ENCODE measurements at places on chromosomes 1 and 21.
A peak's percentile ranks its signal among the peaks of the same experiment; 100 is the strongest.

DNA sequence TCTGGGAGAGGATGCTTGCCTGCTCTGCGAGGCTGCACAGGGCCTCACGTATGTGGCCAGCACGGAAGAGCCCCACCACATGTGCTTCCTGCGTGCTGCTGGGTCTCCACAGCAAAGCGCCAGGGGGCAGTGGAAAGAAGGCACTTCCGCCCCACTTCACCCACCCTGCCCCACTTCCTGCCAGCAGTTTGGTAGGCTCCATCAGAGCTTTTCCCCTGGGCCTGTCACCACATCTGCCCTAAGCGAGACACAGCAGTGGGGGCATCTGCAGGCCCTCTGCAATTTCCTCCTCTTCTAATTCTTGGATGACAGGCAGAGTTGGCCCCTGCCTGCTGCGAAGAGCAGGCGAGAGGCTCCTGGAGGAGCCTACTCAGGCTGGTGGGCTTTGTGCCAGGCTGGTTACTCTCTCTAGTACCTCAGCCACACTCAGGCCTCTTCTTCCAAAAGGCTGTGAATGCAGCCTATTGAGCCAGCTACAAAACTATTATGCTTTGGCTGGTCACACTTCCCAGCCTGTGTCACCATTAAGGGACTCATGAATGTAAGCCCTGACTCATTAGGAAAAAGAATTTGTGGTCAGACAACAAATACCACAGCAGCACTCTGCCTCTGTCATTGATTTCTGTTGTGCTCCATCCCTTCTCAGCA lies 25.0 kb downstream of the CD244 start:
- DNase-seq = peak; percentile 29

DNA sequence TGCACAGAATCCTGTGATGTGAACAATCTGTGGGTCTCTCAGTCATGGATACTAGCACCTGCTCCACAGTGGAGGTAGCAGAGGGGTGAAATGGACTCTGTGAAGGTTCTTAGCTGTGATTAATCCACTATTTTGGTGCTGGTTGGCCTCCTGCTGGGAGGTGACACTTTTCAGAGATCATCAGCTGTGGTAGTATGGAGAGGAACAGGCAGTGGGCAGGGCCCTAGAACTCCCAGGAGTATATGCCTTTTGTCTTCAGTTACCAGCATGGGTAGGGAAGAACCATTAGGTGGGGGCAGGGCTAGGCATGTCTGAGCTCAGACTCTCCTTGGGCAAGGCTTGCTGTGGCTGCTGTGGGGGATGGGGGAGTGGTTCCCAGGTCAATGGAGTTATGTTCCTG lies 54.0 kb upstream of the KCNJ15 start:
- no peak for DNase-seq

GRCh38 chr1:167250482-167250881 lies 29.8 kb downstream of the POU2F1 start:
- no peak for DNase-seq

DNA sequence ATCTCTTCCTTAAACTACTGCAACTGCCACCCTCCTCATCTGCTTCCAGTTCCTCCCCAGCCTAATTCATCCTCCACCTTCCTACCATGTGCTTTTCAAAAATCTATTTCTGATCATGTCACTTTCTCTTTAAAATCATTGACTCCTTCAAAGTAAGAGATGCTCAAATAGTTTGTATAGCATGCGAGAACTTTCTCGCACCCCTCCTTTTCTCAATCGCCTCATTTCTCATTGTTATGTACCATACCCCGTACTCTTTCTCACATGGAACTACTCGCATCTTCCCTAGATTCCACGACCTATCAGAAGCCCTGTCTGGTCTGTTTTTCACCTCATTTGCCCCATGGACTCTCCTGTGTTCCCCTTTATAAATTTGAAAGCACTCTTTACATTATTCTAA lies 238.2 kb downstream of the NRIP1 start:
- DNase-seq = no peak

GRCh38 chr1:160261556-160261892 lies 825 bp downstream of the DCAF8 start:
- peak; percentile 84 for DNase-seq

- DNase-seq = peak; percentile 92
Measured at GRCh38 chr1:111565079-111565478, 54.5 kb upstream of the RAP1A start.

DNA sequence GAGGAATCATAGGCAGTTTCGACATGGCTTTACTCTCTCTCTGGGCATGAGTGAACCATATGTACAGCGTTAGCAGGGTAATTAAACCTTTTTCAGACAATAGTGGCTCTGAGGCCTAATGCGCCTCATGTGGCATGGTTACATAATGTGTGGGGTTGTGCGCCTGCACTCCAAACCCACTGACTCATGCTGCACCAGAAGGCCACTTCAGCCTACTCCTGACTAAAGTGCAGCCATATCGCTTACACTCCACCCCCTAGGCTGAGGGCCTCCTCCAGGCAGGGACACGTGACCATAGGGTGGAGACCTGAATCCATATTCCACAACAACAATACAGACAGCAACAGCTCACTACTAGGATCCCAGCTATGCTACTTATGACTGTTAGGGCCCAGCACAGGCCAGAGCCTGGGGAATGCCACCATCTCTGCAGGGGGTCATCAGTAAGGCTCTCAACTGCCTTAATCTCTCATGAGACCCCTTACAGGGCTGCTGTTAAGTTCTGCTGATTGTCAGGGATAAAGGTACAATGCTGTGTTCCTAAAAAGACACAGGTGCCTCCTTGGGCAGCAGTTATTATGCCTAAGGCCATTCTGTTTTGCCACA lies 13.4 kb upstream of the ODF2L start:
- DNase-seq = no peak

GRCh38 chr1:106912131-106912530 lies 144.3 kb upstream of the PRMT6 start:
- DNase-seq = no peak

DNA sequence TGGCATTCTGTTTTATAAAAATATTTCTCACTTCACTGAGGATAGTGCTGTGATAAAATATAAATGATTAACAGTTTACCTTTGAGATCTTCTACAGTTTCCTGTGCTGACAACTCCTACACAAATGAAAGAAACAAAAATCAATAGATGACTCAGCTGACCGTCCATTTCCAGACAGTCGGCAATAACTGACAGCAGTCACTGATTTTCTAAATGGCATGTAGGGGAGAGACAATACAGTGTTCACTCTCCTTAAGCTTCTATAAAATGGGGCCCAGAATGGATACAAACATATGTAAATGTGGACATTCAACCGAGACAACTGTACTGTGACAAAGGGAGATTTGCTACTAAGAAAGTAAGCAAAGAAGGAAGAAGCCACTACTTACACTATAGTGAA lies 34.3 kb downstream of the PCNX2 start:
- no peak for DNase-seq

GRCh38 chr1:202981939-202982338 lies 14.9 kb upstream of the CYB5R1 start:
- no peak for DNase-seq

- no peak for DNase-seq
Measured at GRCh38 chr21:22516230-22516629, 1518.0 kb downstream of the NCAM2 start.

GRCh38 chr1:245874942-245875580 lies 632.0 kb downstream of the SMYD3 start:
- peak; percentile 99 for DNase-seq

DNA sequence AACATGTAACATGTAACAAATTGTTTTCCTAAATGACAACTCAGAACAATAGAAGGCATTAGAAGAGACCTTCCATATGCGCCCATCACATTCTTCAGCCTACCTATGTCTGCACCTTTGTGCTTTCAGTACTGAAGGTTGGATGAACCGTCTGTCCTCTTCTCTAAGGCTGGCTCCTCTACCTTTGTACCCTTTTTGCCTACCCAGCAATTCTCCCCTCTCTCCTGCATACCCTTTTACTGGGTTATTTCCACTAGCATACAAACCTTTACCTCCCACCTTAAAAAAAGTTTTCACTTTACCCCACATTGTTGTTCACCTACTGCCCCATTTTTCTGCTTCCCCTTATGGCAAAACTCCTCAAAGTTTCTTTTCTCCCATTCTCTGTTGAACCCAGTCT lies 5.2 kb downstream of the PIGV start:
- DNase-seq = no peak

DNA sequence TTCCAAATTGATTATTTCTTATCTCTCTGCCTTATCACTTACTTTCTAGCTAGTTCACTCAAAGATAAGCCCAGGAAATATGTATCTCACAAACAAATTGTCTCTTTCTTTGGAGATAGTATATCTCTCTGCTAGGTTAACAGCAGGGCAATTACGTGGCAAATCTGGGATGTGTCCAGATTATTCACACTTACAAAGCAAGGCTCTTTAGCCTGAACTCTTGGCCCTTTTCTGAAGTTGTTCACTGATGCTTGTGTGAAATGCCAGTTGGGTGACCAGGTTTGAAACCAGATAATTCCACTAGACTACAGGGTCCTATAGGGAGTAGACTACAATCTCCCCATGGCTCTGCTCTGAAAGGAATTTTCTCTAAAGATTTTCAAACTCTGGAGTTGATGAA lies 30.8 kb upstream of the FAM78B start:
- no peak for DNase-seq

DNA sequence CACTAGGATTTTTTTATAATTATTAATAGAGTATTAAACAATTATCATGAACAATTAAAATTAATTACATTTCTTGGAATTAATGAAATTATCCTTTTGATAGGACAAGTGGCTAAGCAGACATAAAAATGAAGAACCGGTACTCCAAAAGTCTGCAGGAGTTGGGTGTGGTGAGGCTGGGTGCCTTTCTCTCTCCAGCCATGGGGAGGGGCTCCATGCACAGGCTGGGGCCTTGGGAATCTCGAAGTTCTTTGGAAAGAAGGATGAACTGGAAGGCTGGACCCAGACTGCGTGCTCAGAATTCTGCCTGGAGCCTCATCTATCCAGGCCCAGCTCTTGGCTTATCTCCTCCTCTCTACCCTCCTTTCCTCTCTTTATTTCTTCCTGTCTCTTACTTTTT lies 94.1 kb downstream of the ACTL8 start:
- peak; percentile 21 for DNase-seq

- DNase-seq = no peak
Measured at GRCh38 chr1:242187816-242188215, 188.9 kb upstream of the MAP1LC3C start.

- no peak for DNase-seq
Measured at GRCh38 chr1:208857465-208857864, 613.3 kb upstream of the PLXNA2 start.

GRCh38 chr21:40152476-40152875 lies 285.2 kb downstream of the PCP4 start:
- no peak for DNase-seq

GRCh38 chr1:87318056-87318650 lies 10.5 kb upstream of the LMO4 start:
- no peak for DNase-seq

DNA sequence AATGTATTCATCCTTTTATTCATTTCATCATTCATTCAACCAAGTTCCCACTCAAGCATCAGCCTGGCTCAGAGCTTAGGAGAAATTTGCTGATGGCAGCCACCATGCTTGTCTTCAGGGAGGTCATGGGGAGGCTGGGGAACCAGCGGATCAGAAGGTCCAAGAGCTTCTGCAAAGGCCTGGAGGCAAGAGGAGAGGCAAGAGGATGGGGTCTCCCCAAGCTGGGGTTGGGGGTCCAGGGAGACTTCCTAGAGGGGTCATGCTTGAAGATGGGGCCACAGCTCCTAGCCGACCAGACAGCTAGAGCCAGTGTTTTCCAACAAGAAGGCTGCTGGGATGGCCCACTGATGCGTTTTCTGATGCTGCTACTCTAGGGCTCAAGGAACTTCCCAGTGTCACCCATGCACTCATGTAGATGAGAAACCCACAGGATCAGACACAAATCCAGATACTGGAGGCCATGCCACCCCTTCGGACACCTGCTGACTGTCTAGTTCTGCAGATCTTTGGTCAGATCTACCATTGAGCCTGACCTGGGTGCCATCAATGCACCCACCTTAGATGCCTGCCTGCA lies 315.2 kb downstream of the AJAP1 start:
- no peak for DNase-seq

GRCh38 chr1:223331929-223332328 lies 32.0 kb downstream of the SUSD4 start:
- DNase-seq = peak; percentile 69

DNA sequence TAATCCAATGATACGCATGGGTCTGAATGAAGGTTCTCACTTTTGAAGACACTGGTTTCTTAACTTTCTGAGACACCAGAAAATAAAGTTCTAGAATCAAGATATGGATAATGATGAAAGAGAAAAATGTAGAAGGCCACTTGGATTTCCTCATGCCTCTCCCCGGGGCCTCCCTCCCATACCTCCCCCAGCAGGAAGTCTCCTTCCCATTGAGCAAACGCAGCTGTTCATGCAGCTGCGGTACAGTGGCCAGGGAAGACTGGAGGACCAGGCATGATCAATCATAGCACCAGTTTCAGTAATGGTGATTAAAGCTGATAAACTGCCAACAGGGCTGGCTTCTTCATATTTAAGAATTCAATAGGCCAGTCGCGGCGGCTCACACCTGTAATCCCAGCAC lies 10.9 kb upstream of the UBR4 start:
- no peak for DNase-seq

DNA sequence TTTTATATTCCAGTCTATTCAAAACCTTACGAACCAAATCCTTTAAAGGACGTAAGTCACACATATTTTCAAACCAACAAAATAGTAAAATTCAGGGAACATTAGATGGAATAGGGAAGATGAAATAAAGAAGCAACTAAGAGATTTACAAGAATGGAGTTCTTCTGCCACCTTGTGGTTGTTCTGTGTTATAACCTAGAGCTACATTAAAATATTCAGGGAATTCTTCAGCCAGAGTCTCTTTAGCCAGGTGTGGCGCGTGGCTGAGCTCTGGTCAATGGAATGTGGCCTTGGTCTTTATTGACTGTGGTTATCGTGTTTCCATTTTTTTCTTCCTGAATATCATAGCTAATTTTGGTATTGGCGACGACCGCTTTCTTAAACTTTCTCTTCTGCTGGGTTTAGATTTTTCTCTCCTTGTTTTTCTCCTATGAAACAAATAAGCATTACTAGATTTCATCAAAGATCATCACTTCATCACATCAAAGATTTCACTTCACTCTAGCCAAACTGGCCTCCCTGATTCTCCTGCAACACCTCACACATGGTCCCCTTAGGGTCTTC lies 221.3 kb downstream of the MRPL39 start:
- peak; percentile 70 for DNase-seq

GRCh38 chr1:157806431-157807149 lies 13.3 kb downstream of the FCRL1 start:
- DNase-seq = no peak

GRCh38 chr21:27086630-27087029 lies 119.7 kb upstream of the ADAMTS5 start:
- DNase-seq = no peak

- no peak for DNase-seq
Measured at GRCh38 chr21:39533545-39534380, 79.0 kb upstream of the B3GALT5 start.

DNA sequence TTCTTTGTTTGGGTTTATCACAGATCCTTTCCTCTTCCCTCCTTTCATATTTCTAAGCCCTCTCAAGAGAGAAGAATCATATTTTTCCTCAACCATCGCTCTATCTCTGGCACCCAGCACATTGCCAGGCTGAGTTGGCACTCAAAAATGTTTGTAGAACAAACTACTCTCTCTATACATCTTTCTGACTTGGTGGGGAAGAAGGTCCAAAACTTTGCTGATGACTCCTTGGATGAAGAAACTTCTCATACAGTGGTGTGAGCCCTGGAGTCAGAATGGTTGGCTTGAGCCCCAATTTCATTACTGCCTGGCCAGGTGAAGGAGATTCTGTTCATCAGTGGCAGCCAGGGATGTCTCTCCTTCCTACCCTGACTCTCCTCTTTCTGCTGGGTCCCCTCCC lies 11.9 kb downstream of the ALX3 start:
- no peak for DNase-seq

Measured in EL (cell line).